ENCODE measurements at places on chromosomes 1 and 21. TPM values are rescaled to one million over a fixed set of nuclear protein-coding genes. Genes with fewer than 3 reads are reported as not detected.

The MTARC2 gene
- 3.0 TPM for total RNA-seq

The LORICRIN gene
- total RNA-seq = not detected

- no peak for ATAC-seq
Observed at GRCh38 chr1:228542981-228543380, 55.8 kb downstream of the RNF187 start.

DNA sequence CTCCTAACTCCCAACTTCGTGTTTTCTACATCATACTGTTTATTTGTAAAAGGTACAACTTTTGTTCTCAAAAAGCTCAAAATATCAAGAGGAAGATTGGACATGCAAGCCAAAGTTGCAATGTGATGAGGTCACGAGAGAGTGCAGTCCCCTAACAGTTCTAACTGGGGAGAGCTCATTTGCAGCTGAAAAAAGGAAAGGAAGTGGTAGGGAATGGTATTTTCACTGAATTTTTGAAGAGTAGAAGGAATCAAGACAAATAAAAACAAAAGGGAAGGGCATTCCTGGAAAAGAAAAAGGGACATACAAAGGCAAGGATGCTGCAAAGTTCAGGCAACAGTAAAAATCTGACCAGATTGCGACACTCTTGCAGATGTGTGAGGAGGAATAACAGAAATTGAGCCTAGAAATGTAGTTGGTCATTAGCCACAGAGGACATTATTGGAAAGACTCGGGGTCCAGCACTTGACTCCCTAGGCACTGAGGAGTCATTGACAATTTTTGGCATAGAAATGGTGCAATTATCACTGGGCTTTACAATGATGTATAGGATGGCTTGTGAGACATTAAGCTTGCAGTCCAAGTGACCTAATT is 67.9 kb downstream of the TBX15 start:
- no peak for ATAC-seq

The GPR153 gene
- 26.8 TPM for total RNA-seq

DNA sequence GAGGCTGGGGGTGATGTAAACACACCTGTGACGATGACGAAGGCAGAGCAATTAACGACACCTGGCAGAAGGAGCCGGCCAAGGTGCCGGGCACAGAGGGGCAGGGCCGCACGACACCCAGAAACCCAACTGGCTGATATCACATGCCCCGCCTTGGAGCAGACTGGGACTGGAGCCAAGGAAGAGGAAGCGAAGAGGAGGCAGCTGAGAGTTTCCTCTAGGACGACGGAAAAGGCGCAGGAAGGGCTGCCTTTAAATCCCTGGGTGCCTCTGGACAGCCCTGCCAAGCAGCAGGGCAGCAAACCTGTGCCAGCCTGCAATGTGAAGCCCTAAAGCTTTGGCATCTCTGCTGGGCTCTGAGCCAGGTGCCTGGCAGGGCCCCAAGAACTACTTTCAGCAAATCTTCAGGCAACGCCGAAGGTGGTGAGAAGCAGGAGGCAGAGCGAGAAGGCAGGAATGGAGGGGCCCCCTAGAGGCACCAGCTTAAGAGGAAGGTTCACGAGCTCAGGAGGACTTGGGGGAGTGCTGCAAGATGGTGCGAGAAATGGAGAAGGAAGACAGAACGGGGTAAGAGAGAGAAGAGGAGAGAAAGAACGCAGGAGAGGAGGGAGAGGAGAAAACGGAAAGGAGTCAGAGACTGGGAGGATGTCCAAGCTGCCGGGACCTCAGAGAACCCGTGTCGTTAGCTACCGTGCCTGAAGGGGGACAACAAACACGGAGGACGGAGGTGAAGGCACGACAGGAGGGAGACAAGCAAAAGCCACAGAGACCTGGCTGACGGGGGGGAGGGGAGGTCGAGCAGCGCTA is 25.3 kb upstream of the PEF1 start:
- no peak for ATAC-seq

The UMODL1 gene
- total RNA-seq = 0.09 TPM

DNA sequence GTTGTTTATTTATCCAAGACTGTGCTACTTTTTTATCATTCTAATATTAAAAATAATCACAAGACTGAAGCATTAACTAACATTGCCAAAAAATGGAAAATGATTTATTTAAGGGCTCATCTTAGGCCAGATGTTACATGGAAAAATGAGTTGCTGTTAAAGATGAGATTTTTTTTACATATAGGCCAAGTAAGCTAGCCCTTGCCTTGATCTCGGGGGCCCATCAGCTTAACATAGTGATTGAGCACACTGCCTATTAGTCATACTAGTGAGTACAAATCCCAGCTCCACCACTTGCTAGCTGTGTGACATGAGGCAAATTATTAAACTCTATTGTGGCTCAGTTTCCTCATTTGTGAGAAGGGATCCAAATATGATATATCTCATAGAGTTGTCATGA is 275.9 kb upstream of the SNX7 start:
- ATAC-seq = peak; percentile 76

The CHI3L2 gene
- 3.1 TPM for total RNA-seq

GRCh38 chr1:31324992-31325391 is 28.2 kb downstream of the ZCCHC17 start:
- no peak for ATAC-seq

The NBPF20 gene
- 2.1 TPM for total RNA-seq

GRCh38 chr1:184813528-184814089 is 59.0 kb upstream of the EDEM3 start:
- no peak for ATAC-seq

- no peak for ATAC-seq
Observed at GRCh38 chr21:15730484-15731242, 881 bp downstream of the USP25 start.

- ATAC-seq = no peak
Observed at GRCh38 chr1:51281807-51282206, 45.7 kb downstream of the RNF11 start.

The DUSP12 gene
- total RNA-seq = 26.4 TPM

GRCh38 chr1:108041360-108042142 is 76.6 kb upstream of the VAV3 start:
- ATAC-seq = no peak

DNA sequence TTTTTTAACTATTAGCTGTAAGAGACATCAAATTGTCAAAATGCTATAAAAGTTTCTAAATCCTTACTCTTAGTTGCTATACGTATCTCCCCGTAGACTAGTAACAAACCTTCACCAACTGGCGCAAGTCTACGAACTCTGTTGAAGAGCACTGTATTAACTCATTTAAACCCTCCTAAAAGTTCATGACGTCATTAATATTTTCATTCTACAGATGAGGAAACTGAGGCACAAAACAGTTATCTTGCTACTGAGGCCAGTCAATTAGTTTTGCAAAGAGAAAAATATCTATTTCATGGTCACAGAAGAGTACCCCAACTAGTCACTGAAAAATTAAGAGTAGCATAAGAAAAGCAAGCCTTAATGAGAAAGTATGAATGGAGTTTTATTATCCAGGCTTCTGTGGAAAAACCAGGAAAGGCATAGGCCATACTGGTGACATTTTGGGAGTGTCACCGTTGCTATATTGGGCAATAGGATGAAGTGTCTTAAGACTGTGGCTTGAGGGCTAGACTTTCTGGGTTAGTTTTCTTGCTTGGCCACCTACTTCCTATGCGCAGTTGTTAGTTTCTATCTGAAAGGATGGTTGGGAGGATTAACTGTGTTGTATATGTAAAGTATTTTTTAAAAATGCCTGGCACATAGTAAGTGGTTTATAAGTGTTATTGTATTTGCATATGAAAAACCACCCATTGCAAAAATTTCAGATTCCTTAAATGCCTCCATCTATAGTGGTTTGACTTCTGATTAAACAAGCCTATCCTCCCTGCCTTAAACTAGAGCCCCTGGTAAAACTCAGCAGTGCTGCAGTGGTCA is 52.4 kb upstream of the SYT14 start:
- ATAC-seq = peak; percentile 12

GRCh38 chr1:220149742-220150141 is 55.8 kb downstream of the IARS2 start:
- no peak for ATAC-seq
